ENCODE measurements at places on chromosomes 4 and X.

DNA sequence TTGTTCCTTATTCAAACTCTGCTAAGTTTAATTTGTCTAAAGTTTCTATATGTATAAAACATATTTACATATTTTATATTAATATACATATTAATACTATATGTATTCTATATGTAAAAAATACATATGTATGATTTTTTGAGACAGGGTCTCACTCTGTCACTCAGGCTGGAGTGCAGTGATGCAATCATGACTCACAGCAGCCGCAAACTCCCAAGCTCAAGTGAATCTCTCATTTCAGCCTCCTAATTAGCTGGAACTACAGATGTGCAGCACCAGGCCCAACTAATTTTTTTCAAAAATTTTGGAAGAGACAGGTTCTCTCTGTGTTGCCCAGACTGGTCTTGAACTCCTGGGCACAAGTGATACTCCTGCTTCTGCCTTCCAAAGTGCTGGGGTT is 684.9 kb downstream of the TRAM1L1 start:
- no peak for DNase-seq

DNA sequence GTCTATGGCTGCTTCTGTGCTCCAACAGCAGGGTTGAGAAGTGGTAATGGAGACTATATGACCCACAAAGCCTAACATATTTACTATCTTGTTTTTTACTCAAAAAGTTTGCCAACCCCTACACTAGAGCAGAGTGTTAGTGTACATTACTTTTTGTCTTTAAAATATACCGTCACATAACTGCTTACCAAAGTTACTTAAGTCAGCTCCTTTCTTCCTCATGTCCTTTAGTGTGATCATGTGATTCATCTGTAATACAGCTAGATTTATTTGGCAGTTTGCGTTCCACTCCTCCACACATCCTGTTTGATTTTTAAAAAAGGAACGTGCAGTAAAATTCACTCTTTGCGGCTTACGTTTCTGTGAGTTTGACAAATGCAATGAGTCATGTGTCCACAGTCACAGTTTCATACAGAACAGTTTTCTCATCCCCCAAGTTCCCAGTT is 162.4 kb upstream of the GPRIN3 start:
- peak; percentile 69 for DNase-seq

- DNase-seq, result no peak
These were observed 44.7 kb upstream of the BEX4 start for GRCh38 chrX:103170216-103170615.

DNA sequence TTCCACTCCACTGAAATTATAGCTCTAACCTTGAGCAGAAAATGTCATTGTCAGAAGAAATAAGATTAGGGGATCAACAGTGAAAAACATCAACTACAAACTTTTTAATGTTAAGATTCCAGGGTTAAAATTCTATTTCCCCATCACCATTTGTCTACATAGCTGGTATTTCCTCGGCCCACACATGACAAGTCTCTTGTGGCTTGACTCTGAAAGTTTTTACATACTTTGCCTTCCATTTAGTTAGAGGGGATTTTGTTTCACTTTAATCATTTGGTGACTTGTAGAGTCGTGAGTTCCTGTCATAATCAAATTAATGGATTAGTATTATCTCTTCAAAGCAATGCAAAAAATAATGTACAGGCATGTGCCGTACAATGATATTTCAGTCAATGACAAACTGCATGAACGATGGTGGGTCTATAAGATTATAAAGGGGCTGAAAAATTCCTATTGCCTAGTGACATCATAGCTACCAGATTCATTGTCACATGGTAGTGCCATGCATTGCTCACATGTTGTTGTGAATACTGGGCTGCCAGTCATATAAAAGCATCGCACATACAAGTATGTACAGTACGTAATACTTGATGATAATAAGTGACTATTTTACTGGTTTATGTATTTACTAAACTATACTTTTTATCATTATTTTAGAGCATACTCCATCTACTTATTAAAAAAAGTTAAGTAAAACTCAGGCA is 72.0 kb downstream of the ING2 start:
- no peak for DNase-seq

- no peak for DNase-seq
These were observed 465.9 kb downstream of the MID1IP1 start for GRCh38 chrX:39267176-39267575.

DNA sequence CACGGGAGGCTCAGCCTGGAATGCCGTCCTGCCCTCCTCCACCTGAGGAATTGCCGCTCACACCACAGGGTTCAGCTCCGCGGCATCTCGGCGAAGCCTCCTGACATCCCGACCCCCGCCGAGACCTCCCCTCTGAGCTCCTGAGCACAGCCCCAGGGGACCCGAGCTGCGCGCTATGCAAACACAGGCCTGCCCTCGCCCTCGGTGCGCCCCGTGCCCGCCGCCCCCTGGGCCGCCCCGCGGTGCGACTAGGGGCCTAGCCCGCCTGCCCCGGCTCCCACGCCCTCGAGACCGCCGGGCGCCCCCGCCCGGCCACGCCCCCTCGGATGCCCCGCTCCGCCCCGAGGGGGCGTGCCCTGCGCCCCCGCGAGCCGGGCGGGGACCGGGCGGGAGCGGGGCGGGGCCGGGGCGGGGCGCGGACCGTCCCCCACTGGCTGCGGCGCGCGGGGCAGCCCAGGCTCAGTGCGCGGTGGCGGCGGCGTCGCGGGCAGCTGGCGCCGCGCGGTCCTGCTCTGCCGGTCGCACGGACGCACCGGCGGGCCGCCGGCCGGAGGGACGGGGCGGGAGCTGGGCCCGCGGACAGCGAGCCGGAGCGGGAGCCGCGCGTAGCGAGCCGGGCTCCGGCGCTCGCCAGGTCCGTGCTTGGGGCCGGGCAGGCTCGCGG is at the start of gene FGFR3:
Gene FGFR3, plus strand, starts transcription at position 462 of the 664 bp plus-strand sequence. CDS start 642 bp downstream, outside the sequence.
- no peak for DNase-seq

DNA sequence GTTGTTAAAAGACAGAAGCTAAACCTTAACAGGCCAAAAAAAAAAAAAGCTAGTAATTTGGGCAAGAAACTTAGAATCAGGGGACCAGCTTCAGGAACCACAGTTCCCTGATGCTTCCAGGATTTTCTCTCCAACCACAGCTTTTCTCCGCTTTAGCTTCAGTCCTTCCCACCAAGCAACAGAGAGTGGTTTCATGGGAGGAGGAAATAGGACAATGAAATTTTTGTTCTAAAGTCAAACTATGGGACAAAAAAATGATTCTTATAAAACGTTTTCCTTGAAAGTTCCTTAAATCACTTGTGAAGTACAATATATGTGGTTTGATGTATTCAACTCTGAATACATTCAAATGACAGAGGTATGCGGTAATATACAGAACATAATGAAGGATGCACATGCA is 71.0 kb upstream of the DHX15 start:
- DNase-seq, result no peak

DNA sequence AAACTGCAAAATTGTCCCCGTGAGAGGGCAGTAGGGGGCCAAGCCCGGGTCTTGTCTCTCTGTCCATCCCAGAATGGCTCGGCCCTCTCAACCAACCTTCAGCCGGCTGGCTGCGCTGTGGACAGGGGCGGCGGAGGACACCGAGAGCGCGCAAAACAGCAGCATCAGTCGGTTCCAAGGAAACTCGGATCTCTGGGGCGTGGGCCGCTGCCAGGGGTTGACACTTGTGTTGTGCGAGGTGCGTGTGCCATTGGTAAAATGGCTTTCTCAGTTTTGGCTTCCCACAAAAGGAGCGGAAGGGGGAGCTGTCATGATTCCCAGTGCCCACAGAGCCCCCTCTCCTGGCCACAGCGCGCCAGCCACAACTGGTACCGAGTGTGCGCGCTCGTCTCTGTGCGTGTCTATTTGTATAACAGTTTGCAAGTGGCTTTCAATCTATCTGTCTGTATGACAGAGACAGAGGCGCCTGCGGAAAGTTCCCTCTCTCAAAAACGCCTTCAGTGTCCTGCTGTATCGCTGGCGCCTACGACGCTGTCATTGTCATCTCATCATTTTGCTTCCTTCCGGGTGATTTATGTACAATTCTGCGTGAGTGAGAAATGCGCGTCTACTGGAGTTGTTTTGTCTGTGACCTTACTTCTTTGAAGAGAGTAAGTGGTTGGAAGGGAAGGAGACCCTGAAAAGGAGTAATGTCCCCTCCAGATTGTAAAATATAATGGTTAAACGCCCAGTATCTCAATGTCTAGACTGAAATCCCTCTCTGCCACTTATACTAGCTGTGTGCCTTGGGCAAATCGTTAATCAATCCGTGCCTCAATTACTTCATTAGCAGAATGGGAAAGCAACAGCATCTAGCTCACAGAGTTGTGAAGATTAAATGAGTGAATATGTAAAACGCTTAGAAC is 1.8 kb downstream of the DKK2 start:
- no peak for DNase-seq

GRCh38 chrX:47169273-47169672 is 24.3 kb downstream of the RBM10 start:
- DNase-seq, result no peak

GRCh38 chr4:1297456-1298325 is 8.0 kb downstream of the MAEA start:
- no peak for DNase-seq

DNA sequence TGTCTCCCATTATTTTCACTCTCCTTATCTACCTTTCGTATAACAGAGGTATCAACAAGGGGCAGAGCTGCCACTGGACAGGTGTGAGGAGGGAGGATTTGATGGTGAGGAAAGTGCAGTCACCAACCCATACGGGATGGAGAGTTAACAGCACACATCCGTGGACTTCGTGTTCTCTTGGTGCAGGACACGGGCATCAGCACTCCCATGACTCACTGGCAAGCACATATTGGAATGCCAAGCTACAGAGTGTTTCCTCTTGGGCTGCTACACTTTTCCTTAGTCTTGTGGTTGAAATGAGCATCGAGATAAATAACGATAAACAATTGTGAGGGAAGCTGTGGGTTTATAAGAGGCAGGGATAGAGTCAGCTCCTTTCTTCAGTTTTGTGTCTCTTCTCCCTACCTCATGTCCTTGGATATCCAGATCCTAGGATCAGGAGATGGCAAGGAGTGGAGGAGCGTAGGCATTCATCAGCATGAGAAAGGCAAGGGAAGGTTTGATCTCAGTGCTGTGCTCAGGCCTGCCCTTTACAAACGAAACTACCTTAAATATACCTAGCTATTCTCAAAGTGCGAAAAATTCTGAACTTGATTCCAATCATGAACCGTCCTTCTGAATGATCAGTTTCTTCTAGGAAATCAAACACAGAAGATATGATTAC is 96.3 kb downstream of the ZNF827 start:
- no peak for DNase-seq

DNA sequence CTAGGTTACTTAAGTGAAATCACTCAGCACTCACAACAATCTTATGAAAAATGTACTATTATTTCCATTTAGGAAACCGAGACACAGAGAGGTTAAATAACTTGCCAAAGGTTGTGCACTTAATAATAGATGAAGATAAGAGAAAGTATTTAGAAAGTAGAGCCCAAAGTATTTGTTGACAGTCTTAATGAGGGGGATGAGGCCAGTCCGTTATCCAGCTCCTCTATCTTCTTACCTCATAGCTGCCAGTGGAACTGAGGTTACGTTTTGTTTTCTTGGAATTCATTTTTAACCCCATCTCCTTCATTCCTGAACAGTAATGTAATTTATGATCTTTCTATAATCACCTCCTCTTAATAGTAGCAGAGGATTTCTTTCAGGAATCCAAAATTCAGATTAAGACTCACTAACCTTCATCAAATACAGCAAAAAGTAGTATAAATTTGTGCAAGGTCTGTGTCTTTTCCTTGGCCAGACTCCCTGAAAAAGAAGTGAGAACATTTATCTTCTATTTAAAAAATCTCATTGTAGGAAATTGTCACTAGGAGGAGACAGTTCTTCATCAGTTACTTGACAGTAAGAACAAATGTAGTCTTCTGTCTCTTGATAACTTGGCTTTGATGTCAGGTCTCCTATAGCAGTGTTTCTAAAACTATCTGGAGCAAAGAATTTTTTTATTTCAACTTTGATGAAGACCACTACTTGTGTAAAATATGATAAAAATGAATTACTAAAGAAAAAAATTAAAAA is 35.5 kb downstream of the F8 start:
- no peak for DNase-seq

- DNase-seq, result no peak
These were observed 2.1 kb upstream of the PCDH7 start for GRCh38 chr4:30718021-30718542.

DNA sequence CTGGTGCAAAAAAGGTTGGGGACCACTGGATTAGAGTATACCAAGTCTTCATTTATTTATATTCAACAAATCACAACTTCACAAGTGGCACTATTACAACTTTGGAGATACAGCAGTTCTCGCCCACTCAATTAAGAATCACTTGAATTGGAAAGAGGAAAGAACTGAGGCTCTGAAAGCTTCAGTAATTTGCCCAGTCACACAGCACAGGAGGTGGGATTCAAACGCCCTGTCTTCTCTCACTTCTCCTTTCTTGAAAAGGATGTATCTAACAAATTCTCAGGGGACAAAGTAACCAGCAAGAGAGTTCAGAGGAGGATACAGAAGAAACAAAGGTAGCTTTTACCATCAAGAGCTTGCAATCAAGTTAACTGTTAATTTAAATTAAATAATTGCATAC is 12.4 kb downstream of the SMIM14 start:
- DNase-seq, result no peak

DNA sequence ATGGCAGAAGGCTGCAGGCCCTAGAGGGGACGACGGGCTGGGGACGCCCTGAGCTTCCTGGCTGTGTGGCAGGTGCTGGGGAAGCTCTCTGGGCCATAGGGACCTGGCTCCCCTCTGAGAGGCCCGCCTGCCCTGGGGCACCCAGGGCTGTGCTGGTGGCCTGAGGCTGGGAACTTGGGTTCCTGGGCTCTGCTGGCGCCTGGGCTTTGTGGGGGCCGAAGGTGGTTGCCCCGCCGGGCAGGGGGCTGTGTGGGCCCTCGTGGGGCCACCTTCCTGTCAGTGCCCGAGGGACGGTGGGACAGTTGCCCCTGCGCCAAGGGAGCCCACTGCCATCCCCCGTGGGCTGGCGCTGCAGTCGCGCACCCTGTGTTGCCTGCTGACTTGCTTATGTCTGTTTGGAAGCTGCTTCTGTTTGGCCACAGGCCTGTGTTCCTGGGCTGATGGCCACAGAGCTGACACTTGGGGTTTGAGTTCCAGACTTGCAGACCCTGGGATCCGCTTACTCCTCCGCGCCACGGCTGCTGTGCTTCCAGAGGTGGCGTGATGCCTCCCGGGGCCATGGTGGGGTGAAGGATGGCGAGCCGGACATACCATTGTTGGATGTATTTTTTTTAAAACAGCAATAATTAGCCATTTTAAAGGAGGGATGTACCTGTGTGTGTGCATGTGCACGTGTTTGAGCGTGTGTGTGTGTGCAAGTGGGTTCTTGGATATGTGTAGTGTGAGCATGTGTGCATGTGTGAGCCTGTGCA is 8.5 kb downstream of the NAT8L start:
- no peak for DNase-seq

GRCh38 chrX:155334486-155335336 is at the start of gene CLIC2:
Gene CLIC2 (minus strand): TSS chrX:155334614. CDS start chrX:155334427, 187 bp downstream.
- DNase-seq, result no peak

- no peak for DNase-seq
These were observed 207.9 kb upstream of the FAT1 start for GRCh38 chr4:186931519-186931918.

GRCh38 chr4:109295081-109295480 is 7.4 kb downstream of the COL25A1 start:
- DNase-seq, result no peak

- peak; percentile 46 for DNase-seq
These were observed at the start of gene SLC2A9 for GRCh38 chr4:10020871-10021652. Gene SLC2A9 (minus strand): TSS chr4:10021497. CDS start chr4:10021429, 68 bp downstream.
